Stimulated activated CD8-positive, alpha-beta memory T cell treated with anti-CD3 and anti-CD28 coated beads, Interleukin-4, amount 100 ng/mL, for 1 hour (primary cell): ENCODE measurements at places on chromosomes 11 and 22.

DNA sequence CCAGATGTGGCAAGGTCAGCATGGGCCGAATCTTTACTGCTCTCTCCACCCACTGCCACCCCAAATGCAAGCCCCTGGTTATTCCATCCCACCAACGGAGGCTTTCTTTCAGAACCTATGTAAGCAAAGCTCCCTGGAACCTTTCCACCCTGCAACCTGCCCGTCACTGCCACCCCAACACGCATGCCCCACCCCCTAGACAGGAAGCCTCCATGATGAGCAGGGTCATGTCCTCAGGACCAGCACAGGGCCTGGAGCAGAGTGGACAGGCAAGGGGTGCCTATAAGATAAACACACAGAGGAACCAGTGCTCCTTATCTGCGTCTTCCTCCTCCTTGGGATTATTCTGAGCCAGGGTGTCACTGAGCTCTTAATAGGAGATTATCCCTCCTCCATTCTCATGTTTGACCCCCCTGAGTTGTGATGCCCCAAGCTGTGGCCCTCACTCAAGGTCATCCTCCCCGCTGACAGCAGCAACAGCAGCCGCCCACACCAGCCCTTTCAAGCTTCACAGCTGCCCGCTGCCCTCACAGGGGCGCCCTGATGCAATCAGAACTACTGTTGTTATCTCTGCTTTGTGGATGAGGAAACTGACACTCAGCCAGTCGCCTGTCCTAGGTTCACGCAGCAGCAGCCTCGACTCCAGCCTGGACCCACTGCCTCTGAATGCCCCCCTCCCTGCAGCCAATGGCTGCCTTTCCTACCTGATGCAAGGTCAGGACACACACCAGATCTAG, 647.3 kb downstream of the TBC1D22A start:
- no peak for DNase-seq

GRCh38 chr11:105767931-105768330, 158.1 kb downstream of the GRIA4 start:
- DNase-seq = no peak

- no peak for DNase-seq
These were observed 89.4 kb upstream of the BMAL1 start for GRCh38 chr11:13188179-13188578.

DNA sequence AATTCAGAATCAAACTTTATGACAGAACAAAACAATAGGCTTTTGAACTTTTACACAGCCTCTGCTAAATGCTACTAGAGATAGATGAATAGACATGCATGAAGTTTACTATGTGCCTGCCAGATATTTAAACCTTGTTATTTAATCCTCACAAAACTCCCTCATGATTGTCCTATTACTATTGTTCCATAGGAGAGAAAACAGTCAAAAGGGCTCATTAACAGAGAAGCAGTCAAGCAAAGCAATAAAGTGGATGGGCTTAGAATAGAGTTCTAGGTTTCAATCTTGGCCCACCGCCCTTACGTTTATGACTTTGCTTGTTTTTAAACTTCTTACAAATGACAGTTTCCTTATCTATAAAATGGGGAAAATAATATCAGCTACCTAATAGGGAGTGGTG, 12.9 kb downstream of the CWC15 start:
- DNase-seq = no peak

DNA sequence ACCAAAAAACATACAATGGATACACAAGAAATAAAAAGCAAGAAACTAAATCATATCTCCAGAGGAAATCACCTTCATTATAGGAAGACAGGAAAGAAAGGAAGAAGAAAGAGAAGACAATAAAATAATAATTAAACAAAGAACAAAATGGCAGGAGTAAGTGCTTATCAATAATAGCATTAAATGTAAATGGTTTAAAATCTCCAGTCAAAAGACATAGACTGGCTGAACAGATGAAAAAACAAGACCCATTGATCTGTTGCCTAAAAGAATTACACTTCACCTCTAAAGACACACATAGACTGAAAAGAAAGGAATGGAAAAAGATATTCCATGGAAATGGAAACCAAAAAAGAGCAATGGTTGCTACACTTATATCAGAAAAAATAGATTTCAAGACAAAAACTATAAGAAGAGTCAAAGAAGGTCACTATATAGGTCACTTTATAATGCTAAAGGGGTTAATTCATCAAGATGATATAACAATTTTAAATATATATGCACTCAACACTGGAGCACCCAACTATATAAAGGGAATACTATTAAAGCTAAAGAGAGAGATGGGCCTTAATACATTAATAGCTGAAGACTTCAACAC, 118.4 kb upstream of the SESN3 start:
- no peak for DNase-seq

DNA sequence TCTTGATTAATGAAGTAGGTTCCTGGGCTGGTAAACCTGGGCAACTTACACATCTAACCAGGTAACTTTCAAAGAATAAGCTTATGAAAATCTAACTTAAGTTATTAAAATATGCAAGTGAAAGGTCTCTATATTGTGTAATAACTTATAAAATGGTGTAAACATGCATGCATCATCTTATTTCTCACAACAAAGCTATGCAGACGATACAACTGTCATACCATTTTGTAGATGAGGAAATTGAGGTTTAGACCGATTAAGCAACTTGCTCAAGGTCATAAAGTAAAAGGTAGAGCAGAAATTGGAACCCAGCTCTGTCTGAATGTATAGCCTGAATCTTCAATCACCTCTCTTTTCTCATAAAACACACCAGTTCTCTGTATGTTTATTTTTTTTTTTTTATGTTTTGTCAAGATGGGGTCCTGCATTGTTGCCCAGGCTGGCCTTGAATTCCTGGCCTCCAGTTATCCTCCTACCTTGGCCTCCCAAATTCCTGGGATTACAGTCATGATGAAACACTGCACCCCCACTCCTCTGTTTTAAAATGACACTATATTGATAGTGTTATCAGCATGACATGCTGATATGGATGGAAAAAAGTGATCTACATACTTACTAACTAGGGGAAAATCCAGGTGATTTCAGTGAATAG, 109.6 kb downstream of the SGSM3 start:
- DNase-seq = no peak

GRCh38 chr11:85955531-85955930, 100.3 kb downstream of the CCDC83 start:
- no peak for DNase-seq

GRCh38 chr22:41979423-41980250, 10.4 kb downstream of the SEPTIN3 start:
- no peak for DNase-seq

GRCh38 chr22:46852771-46853170, 90.3 kb downstream of the TBC1D22A start:
- DNase-seq = no peak

- no peak for DNase-seq
These were observed 410 bp downstream of the GLB1L3 start for GRCh38 chr11:134276396-134277182.

DNA sequence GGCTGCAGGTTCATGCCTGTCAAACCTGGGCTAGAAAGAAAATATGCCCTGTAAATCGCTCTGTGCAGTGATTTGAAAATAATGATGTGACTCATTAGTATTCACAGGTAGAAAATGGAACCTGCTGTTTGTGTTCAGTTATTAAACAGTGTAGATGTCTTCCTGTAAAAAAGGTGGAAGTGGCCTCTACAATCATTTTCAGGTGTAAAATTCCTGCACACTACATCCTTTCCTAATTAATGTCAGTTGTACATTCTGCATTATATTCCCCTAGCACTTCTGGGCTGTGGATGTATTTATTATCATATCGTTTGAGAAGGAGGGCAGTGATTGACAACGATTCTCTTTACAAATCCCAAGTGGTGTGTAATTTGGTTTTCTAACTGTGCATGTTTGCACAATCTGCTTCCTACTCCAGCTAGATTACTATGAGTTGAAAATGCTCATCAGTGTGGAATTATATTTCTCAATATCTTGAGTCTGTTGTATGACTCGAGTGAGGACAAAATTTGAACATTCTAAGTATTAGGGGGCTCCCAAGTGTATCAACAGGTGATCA, 454.0 kb upstream of the DDI1 start:
- no peak for DNase-seq

DNA sequence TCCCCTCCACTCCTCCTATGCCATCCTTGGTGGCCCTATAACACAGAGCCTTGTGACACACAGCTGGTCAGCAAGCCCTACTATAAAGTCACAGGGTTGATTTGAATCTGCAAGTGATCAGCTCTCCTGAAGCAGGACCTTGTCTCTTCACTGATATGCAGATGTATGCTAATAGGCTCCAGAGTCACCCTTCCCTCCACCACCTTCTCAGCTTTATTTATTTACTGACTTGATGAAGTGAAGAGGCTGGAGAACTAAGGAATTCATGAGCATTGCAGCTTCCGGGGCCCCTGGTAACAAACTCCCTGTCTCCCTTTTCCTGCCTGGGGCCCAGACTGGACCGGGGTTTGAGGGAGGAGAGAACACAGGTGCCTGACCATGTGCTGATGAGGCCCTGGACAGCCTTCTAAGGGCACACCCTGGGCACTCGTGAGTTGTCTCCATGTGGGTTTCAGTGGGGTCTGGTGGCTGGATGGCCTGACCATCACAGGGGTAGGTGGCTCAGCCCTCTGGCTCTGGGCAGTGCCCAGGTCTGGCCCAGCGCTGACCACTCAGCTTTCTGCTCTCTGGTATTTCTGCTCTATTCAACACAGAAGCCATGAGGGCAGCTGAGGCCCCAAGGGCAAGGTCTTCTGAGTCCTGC, 307.5 kb downstream of the NTM start:
- no peak for DNase-seq

DNA sequence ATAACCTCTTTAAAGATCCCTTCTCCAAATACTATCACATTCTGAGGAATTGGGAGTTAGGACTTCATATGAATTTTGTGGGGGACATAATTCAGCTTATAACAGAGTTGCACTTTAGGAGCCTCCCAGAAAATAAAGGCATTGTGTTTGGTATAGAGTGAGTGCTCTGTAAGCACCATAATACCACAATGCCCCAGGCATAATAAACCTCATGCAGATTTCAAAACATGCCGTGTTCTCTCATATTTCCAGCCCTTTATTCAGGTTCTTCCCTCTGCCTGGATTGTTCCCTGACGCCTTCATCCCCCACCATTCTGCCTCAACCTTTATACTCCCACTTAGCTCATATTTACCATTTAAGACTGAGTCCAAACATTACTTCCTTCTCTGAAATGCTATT, 398.8 kb upstream of the FAT3 start:
- DNase-seq = no peak

- no peak for DNase-seq
These were observed 92.7 kb downstream of the COMMD9 start for GRCh38 chr11:36196411-36196998.
